Tongue (tissue), 3 donors: ENCODE measurements at places on chromosomes 1 and 21. TPM values are rescaled to one million over a fixed set of nuclear protein-coding genes. Genes with fewer than 3 reads are reported as not detected.
A peak's percentile ranks its signal among the peaks of the same experiment; 100 is the strongest.

Gene GLIS1
- 0.21 TPM for total RNA-seq

Gene CFAP126
- not detected for total RNA-seq

Gene TMEM201
- 14.4 TPM for total RNA-seq

DNA sequence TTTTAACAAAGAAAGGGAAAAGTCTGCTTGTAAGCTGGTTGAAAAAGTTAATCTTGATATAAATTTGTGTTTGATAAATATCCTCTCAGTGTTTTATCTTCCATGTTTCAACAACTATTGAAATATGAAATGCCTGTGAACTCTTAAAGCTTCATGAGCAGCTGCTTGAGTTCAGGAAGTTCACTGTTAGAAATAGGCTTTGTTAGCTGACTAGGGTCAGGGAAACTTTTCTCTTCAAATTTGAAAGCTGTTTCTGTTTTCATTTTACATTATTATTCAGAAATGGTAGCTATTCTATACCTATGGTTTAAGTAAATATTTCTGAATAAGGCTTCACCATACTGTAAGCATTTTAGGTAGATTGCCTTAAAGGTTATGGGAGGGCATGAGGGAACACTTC is 191.7 kb downstream of the HS2ST1 start:
- no peak for DNase-seq

GRCh38 chr21:33481314-33481943 is 1.7 kb upstream of the TMEM50B start:
- DNase-seq, result no peak

DNA sequence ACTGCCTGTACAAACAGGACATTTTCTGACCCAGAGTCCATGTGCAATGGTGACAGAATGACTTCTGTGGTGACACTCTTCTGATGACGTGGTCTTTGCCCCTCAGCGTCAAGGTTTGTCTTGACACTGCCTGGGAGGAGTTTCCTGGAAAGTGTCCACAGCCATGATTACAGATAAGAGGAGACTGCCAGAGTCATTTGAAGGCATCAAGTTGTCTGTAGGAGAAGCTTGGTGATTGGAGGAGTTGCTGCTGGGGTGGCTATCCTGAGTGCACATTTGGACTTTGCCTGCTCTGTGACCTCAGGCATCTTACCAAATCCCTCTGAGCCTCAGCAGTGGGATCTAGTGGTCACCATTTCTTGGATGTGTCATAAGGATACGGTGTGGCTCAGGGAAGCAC is 17.7 kb downstream of the TCHHL1 start:
- no peak for DNase-seq

DNA sequence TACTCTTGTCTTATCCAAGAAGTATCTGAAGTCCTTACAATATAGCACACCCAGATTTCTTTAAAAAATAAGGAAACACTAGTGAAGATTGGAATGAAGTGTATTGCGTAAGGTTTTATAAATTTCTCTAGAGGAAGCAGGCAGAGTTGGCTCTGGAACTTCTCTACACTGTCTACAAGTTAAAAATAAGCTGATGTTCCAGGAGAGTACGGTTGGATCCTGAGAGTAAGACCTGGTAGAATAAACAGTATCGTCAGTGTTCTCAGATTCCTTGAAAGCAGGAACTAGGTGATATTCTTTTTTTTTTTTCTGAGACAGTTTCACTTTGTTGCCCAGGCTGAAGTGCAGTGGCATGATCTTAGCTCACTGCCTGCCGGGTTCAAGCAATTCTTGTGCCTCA is 107.9 kb downstream of the USP25 start:
- DNase-seq, result peak; percentile 6

- DNase-seq, result no peak
Measured at GRCh38 chr1:217673387-217673786, 42.2 kb downstream of the SPATA17 start.

- DNase-seq, result no peak
Measured at GRCh38 chr1:116567790-116568661, 2.8 kb downstream of the CD58 start.

DNA sequence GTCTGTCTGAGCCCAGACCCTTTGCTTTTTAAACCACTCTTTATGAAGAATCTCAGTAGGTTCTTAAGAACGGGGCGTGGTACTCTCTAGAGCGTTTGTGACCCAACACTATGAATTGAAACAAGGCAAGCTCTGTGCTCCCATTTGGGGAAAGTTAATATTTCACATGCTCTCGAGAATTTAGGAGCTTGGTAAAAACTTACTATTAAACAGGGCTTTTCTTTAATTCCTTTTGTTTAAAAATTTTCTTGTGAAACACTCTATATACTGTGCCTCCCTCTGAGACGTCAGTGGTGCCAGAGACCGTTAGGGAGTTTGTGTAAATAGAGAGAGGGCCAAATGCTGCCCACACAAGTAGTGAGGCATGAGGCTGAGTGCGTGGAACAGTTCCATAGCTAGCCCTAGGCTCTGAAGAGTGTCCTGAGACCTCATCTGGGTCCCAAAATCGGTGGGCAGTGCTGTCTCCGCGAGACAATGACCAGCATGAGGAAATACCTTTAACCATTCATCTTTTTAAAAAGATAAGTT is 144.7 kb downstream of the ROR1 start:
- DNase-seq, result no peak

DNA sequence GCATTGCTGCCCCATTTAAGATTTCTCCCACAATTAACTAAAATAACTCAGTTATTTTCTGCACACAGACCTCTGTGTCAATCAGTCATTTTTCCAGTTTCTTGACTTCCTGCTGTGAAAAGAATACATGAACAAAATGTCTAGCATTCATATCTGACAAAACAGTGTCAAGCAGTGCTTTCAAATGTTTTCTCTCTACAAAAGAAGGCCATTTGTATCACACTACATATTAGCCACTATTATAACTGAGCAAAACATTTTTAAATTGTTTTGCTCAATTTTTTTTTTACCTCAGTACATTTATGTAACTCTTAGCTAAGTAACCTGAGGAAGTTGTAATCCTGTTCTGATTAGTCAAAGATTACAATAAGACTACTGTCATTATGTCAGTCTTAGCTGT is 1498.5 kb upstream of the PRMT6 start:
- DNase-seq, result no peak

GRCh38 chr1:213325482-213325881 is 274.4 kb downstream of the RPS6KC1 start:
- DNase-seq, result no peak

DNA sequence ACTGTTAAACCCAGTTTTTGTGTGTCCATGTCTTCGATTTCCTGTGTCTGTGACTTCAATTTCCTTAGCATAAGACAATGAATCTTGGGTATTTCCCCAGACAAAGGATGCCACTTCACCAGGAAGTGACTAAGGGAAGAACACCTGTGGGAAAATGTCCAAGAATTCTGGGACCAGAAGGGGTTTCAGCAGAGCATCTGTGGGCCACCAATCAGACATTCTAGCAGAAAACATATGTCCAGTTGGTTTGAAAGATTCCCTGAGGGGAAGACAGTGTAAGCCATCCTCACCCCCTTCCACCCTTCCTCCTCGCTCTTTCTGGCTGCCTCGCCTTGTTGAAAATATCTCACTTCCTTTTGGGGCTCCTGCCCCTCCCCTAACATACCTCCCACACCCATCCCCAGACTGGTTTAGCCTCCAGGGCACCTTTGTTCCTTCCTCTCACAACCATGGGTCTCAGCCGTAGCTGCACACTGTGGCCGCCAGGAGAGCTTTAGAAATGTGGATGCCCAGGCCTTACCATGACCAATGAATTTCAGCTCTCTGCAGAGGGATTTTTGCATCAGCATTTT is 25.5 kb upstream of the IFNAR1 start:
- no peak for DNase-seq

GRCh38 chr1:78255383-78255782 is 209.6 kb downstream of the GIPC2 start:
- DNase-seq, result no peak
